ENCODE measurements at places on chromosomes 11 and 22. TPM values are rescaled to one million over a fixed set of nuclear protein-coding genes. Genes with fewer than 3 reads are reported as not detected.

- no peak for DNase-seq
These were observed 138.2 kb upstream of the MTMR2 start for GRCh38 chr11:96062134-96062533.

GRCh38 chr11:64745189-64745520 is 1.2 kb upstream of the RASGRP2 start:
- DNase-seq, result peak; percentile 24

DNA sequence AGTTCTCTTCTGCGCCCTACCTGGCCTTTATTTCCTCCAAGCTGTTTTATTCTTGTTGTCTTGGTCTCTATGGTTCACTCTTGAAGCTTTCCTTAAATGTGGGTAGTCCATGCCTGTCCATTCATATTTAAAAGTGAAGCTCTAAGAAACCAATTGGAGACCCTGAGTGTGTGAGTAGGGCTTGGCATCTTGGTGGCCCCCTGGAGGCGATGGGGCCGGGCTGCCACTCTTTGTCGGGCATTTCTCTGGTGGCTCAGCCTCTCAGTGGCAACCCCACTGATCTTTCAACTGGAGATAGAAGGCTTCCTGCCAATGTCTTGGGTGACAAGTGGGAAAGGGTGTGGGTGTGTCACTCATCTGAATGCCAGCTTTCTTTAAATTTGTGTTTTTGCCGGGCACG is 9.1 kb downstream of the TRPT1 start:
- no peak for DNase-seq

DNA sequence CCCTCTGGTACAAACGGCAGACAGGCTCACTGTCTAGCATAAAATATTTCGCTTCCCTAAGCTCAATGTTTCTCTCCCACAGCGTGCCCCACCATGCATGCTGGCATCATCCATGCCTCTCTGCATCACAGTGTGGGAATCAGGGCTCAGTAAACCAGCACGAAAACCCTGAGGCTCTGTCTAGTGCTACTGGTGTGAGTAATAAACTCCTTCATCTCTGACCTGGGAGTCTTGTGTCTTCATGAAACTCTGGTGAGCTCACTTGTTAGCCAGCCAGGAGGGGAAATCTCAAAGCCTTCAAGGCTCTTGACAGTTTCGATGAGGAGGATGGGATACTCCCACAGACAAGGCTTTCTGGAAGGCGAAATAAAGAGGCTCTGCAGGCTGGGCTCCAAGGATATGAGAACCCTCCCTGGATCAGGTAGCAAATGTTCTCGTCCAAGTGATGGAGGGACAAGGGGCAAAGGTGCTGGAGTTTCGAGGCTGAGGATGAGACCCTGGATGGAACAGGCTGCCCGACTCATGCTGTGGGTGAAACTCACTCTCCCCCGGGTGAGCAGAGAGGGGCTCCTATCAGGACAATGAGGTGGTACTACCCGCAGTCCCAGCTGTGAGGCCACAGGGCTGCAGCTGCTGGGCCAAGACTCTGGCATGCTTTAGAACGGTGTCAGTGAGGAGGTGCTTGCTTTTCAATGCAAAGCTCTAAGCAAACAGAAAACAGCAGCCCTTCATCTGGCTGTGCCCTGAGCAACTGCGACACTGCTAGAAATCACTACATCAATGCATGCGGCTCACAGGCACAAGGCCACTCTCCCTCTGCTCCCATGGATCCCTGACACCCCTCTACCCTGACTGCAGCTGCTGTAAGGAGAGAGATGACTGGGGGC is 69.3 kb downstream of the SHANK2 start:
- DNase-seq, result no peak

DNA sequence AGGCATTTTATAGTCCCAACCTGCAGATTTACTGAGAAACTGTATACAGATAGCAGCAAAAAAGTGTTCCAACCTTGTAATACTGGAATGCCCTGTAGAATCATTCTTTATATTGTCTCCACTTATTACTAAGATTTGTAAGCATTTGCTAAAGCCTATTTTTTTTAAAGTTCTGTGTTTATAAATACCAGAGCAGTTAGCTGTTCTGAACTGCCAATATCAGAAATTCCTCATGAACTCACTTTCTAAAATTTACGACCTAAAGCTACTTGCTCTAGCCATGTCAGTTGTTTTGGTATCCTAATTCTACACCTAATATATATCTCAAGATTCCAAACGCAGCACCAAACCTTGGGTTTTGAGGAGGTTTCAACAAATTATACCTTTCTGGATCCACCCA is 103.2 kb downstream of the C11orf65 start:
- no peak for DNase-seq

Gene PIH1D2
- 1.5 TPM for total RNA-seq

Gene TLCD5
- 24.2 TPM for total RNA-seq

Gene CCDC188
- 2.2 TPM for total RNA-seq

Gene SYT13
- not detected for total RNA-seq
